ENCODE measurements at places on chromosomes 5 and 9.

- DNase-seq, result peak; percentile 85
These were observed 10.5 kb upstream of the IRF1 start for GRCh38 chr5:132500931-132501628.

DNA sequence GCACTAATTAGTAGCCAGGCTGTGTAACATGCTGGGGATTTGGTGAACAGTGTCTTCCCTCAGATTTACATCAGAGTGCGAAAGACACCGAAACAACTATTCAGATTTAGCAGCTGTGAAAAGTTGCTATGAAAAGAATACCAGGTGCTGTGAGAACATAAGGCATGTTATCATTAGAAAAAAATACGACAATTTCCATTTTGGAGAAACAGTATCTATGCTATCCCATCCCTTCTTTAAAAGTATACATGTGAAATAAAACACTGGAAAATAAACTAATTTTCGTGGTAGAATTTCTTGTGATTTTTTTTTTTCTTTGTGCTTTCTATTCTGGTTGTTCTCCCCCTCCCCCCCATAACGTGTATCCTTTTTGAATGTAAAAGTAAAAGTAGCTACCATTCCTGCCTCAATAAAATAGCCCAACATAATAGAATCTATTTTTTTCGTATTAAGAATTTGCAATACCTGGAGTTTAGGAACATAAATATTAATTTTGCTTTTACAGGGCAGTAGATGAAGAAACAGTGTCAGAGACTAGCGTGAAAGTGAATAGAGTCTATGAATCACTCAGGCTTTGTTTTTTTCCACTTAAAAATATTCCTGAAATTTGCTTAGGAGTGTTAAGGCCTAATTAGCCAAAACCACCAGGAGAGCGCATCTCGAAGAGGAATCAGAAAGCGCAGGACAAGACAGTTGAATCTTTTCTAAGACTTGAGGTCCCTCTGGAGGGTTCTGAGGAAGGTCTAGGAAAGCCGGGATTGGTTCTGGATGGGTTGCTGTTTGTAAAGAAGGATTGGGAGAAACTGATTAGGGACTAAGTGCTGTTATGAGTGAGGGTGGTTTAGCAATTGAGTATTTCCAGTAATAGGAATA is 813 bp upstream of the SLU7 start:
- no peak for DNase-seq

- no peak for DNase-seq
These were observed 666 bp upstream of the TLR4 start for GRCh38 chr9:117703537-117703936.

- peak; percentile 87 for DNase-seq
These were observed 745 bp downstream of the GADD45G start for GRCh38 chr9:89605465-89606048.

DNA sequence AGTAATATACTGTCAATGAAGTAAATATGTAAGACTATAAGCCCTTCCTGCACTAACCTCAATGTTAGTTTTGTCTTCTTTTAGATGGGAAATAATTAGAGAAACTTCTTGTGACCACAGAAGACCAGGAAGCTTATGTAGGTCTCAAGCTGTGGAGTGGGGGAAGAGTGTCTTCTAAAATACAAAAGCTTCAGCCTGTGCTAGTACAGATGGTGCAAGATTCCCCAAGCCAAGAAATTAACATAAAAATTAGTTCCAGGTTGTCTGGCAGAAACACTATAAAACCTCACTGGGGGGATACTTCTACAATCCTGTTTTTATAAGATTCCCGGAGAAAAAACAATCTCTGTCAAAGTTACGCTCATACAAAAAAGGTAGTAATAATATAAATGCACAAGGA is 103.6 kb downstream of the FNBP1 start:
- no peak for DNase-seq

GRCh38 chr5:133049726-133050048 is 2.1 kb upstream of the HSPA4 start:
- no peak for DNase-seq

DNA sequence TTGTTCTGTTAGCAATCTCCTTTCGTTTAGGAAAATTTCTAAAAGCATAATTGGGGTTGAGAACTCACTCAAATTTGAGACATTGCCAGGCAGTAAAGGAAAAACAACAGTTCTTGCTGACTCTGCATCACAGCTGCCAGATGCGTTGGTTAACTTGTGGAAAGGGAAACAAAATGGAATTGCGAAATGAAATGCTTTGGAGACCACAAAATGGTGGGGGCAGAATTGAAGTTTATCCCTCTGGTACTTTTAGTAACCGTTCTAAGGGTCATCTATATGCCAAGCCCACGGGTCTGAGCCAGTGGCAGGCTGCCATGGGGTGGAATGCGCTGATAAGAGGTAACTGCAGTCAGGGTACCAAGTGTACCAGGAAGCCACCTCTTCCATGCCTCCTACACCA is 28.6 kb upstream of the SELENOP start:
- DNase-seq, result peak; percentile 81

DNA sequence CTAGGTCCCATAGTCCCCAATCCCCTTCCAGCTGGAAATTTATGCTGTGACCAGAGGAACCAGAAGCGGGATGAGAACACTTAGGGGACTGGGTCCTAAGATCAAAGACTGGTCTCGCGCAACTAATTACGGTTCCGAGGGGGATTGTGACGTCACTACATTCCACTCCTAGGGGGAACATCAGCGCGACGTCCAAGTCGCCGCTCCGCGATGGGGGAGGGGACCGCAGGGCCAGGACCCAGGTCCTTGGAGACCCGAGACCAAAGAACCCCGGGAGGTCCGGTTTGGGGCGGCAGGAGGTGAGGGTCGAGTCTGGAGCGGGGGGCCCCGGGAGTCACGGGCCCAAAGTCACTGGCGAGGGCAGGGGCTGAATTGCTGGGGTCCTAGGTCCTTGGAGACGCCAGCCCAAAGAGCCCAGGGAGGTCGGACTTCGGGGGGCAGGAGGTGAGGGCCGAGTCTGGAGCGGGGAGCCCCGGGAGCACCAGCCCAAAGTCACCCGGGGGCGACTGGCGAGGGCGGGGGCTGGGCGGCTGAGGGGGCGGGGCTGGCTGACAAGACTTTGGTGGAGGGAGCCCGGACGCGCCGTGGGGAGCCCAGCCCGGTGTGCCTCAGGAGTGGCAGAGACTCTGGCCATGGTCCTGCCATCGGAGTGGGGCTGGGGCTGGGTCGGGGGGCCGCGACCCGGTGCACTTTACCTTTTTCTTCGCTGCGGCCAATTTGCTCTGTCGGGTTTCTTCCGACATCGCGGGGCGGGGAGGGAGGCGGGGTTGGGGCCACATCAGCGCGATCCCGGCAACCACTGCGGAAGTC is at the start of gene GOLGA2:
GOLGA2 (minus strand) TSS at position 810 of the 810 bp plus-strand sequence; CDS start at position 779, 31 bp downstream.
- DNase-seq, result peak; percentile 82

DNA sequence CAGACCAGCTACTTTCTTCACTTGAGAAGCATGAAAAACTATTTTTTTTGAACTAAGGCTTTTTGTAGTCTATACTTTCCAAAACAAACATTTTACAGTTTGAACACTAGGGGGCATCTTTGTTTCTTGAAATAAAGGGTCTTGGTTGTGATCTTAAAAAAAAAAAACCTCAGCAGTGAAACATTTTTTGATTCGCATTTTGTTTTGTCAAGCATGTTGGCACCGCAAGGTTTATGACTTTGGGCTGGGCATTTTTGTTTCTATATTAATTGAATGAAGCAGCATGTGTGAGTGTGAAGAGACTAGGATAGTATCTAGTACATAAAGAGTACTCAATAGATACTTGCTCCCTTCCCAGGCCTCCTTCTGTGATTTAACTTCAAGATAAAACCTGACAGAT is 31.6 kb upstream of the ACOT12 start:
- no peak for DNase-seq

GRCh38 chr5:5800801-5801761 is 378.6 kb downstream of the ICE1 start:
- no peak for DNase-seq

- DNase-seq, result no peak
These were observed 21.2 kb downstream of the FYB1 start for GRCh38 chr5:39198127-39198526.

DNA sequence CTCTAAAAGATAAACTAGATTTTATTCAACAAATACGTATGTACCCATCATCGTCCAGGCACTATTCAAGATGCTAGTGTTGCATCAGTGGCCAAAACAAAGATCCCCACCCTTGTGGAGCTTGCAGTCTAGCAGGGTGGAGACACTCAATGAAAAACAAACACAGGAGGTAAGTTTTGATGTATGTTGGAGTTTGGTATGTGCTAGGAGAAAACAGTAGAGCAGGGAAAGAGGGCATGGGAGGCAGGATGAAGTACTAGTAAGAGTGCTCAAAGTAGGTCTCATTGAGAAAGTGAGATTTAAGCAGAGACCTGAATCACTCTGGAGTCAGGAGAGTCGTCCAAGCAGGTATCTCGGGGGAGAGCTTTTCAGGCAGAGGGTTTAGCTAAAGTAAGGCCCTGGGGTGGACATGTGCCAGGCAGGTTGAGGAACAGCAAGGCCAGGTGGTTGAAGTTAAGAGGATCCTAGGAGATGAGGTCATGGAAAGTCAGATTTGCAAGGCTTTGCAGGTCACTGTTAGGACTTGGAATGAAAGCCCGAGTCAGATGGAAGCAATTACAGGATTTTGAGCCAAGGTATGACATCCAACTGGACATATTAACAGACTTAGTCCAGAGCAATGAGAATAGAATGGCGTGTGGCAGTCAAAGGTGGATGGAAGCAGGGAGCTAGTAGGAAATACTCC is 9.2 kb downstream of the SNX18 start:
- DNase-seq, result no peak

DNA sequence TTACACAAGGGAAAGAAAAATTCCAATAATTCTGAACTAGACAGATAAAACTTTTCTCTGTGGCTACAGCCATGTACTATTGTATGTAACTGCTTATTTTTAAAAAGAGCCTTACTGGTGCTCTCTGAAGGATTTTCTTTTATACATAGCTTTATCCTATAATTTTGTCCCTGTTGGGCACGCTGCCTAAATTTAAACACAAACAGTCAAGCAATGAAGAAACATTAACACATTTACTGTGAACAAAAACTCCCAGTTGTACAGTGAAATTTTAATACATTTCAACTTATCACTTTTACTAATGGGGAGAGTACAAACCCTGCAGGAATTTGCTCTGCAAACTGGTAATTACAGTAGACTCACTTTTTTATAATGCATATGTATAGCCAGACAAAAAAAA is 273.3 kb downstream of the BNC2 start:
- DNase-seq, result no peak

DNA sequence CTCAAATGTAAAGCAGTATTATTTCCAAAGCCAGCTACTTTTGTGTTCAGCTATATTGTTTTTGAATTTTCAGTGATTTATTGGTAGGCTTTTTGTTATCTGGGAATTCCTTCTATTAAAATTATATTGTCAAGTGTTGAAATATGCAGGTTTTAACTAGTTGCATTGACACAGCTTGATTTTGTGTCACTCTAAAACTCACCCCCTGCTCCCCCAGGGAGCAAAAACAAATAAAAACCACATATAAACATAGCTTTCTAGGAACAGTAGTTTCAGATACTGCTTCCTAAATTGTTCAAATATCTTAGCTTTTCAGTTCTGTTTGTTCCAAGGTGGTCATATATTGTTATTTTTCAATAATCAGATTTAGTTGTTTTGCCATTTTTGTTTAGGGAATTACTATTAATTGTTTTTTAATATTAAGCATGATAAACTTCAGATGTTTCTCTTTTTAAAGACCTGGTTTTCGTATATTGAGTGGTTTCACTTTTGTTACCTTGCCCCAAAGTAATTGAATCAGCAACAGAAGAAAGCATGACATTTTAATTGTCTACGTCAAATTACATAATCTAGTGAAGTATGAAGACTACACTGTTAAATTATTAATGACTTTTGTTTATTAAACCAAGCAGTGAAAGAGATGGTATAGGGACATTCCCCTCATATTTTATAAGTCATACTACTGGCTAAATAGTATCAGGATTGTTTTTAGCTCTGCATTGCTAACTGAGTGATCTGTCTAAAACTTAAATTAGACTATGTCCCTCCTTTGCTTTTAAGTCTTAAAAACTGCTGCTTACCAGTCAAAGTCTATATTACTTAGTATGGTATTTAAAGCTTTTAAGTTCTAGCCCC is 43.4 kb downstream of the ERBIN start:
- no peak for DNase-seq

DNA sequence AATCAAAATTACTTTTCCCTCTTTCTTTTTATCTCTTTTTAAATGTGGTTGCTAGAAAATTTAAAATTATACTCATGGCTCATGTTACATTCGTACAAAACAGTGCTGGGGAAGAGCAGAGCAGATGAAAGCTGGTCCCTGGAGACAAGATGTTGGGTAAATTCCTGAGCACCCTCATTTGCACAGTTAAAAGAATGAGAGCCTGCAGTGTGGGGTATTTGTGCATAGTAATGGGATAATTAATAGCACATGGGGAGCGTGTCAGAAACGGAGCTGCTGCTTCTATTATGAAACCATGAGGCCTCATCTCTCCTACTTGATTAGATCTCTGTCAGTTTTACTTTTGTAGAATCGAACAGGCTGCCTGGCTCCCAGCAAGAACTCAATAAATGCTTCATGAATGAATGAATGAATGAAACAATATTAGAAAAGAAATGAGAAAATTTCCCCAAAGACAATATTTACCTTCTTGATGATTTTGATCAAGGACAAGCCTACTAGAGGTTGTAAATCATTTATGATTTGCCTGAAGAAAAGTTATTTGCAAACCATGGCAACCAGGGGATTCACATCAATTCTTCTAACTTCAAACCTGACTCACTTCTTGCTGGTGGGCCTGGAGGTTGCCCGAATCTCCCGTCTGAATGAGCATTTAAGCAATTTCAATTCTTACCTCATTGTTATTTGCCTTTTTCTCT is 177.2 kb upstream of the TUT7 start:
- DNase-seq, result no peak

DNA sequence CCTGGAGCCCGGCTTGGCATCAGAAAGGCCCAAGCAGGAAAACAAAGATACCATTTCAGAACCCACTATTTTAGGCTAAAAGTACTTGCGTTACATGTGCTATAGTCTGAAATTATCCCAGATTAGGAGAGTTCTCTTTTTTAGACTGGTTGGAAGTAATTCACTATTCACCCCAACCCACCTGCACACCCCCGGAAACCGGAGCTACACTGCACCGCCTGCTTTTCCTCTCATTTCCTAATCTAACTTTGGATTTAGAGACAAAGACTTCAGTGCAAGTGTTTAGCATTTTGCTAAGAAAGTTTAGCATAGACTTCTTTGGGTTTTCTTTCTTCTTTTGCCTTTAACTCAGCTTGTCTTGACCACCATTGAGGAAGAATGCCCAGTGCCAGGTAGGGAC is 79.2 kb downstream of the SECISBP2 start:
- no peak for DNase-seq

DNA sequence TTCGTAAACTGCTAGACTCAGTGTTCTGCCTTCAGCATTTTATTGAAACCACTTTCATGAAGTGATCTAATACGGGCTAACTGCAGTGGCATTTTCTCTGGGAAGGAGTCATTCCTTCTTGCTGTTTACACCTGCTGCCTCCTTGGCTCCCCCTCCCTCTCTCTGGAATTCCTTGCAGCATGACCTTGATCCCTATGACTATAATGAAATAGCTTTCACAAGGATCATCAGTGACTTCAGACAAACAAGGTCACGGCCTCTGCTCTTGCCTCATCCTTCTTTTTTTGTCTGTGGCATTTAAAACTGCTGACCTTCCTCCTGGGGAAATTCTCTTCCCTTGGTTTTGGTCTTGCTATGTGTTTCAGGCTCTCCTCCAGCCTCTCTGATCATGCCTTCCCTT is 90.2 kb downstream of the ZNF462 start:
- DNase-seq, result no peak

Measured in sigmoid colon (tissue), 7 donors.